ENCODE measurements at places on chromosomes 2 and 18. TPM values are rescaled to one million over a fixed set of nuclear protein-coding genes. Genes with fewer than 3 reads are reported as not detected.

Gene CPLX4
- total RNA-seq = not detected

Gene NCKAP5
- total RNA-seq = 1.2 TPM

Gene ALPG
- not detected for total RNA-seq

Gene CRYBA2
- not detected for total RNA-seq

Measured in Calu3 (cell line).